Activated CD8-positive, alpha-beta memory T cell treated with anti-CD3 and anti-CD28 coated beads, Interleukin-2, amount 50 U/mL, for 4 hours (primary cell): ENCODE measurements at places on chromosomes 1 and 21.

- no peak for DNase-seq
These were observed 2.9 kb downstream of the ARF1 start for GRCh38 chr1:228085287-228085951.

DNA sequence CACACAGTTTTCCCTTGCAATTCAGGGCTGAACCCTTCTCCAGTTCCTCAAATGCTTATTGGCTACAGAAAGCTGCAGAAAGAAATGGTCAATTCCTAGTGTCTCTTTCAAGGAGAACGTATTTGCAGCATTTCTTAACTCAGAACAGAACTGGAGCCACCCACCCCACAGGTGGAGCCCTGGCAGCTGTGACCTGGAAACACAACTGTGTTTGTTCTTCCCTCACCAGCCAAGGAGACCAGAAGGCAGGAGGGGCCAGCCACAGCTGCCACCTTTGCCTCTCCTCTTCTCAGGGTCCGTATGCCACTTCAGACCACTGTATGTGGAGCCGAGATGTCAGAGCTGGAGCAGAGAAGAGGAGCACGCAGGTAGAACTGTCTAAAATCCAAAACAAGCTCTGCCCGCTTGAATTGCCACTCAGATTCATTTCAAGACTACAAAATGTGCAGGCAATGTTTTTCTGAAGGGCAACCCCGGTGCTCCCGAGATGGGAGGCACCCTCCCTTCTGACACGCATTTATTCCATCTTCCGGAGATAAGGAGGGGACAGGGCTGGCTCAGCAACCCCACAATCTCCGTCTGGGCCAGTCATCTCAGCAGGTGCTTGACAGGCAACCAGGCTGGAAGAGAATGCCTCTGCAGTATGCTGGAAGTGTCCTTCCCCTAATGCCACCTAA, 16.7 kb downstream of the CD247 start:
- no peak for DNase-seq

DNA sequence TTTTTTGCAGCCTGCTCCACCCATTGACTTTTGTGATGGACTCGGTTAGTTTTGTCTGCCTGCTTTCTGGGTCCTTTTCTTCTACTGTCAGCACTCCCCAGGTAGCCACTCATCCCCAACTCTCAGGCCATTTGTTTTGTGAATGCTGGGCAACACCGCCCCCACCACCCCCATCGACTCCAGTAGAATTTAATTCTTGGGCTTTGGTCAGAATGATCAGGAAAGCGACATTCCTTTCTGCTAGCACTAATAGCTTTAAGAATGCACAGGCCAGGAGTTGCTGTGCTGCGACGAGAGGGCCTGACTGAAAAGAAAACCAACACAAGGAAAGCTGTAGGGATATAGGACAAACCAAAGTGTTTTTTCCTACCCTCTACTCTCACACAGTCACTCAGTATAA, 144.4 kb downstream of the CDC7 start:
- no peak for DNase-seq

GRCh38 chr1:6093611-6094010, 47.9 kb downstream of the KCNAB2 start:
- DNase-seq, result no peak

- no peak for DNase-seq
These were observed 24.5 kb downstream of the TMPRSS2 start for GRCh38 chr21:41483415-41483814.

- DNase-seq, result no peak
These were observed 2.1 kb downstream of the SASS6 start for GRCh38 chr1:100130552-100131077.

DNA sequence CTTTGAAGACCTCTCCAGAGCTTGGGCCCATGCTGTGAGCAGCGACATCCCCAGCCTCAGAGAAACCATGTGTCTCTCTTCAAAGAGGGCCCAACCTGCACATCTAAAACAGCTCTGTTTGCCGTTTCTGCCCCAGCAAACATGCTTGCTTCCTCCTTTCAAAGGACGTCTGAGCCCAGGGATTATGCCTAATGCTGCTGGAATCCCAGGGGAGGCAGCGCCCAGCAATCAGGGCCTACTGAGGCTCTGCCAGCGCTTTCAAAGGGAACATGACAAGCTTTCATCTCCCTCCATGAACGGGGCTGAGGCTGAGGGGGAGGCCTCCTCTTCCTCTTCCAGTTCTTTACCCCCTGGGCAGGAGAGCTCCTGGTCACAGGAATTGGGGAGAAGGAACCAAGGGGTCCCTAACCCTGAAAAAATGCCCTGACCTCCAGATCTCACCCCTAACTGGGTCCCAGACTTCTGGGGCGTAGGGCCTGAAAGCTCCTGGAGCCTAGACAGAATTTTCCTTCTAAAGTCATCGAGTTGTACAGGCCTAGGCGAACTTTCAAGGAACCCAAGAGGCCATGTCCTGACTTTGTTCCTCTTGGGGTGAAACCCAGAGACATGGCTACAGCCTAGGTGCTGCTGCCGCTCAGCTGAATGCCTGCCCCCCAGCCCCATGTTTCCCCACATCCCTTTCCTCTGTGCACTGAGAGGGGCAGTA, 13.4 kb upstream of the ASCL5 start:
- no peak for DNase-seq

DNA sequence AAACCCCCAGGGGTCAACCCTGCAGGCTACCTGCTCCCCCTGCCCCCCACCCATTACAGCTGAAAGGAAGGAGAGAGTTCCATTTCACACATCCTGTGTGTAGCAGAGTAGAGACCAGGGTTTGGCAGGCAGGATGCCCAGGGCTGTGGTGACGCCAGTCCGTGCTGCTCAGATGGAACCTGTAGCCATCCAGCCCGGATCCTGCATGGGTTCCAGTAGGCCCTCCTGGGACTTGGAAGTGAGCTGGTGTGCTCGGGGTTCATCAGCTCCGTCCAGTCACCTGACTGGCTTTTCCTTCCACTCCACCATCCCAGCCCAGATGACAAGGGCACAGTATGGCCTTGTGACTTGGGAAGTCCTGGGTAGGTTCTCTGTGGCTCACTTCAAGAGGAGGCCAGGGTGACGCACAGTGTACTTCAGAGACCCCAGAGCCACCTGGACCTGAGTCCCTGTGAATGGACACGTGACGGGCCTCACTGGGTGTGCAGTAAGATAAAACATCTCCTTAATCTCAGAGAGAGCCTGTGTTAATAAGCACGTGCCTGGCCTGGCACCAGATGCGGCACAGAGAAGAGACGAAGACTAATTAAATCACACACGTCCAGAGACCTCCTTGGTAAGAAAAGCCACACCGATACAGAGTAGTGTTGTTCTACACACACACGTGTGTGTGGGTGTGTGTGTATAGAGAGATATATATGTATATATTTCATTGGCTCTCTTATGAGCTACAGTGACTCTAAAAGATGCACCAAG, 16.0 kb downstream of the ITPKB start:
- no peak for DNase-seq

DNA sequence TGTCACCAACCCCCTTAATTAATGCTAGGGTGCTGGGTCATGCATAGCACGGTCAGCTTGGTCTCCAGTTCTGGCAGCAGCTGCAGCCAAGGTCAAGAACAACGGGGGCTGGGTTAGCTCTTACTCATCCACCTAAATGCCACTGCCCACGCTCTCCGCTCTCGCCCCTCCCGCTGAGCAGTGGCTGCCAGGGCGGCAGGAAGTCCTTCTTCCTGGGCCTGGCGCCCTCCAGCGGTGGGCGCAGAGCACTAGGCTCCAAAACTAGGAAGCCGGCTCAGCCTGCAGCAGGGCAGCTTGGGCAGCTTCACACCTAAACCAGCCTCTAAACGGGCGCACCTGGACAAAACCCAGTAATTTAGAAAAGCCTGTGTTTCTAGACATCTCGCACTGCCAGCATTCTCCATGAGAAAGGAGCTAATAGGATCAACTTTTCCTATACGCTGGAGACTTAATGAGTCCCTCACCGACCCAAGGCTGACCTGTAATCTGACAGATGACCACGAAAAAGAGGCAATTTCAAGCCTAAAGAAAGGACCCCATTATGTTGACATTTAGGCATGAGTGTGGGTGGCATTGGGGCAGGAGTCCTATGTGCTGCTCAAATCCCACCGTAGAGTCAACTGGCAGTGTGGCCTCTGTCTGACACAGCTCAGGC, 78.4 kb upstream of the LRRN2 start:
- peak; percentile 63 for DNase-seq

- DNase-seq, result no peak
These were observed 24.2 kb downstream of the PTPRU start for GRCh38 chr1:29260531-29260930.

GRCh38 chr1:23554481-23555269, 4.6 kb downstream of the ID3 start:
- DNase-seq, result peak; percentile 83

- DNase-seq, result no peak
These were observed 155.3 kb downstream of the DISC1 start for GRCh38 chr1:231781892-231782291.

- DNase-seq, result no peak
These were observed 14.8 kb upstream of the NFIA start for GRCh38 chr1:61067446-61068019.

DNA sequence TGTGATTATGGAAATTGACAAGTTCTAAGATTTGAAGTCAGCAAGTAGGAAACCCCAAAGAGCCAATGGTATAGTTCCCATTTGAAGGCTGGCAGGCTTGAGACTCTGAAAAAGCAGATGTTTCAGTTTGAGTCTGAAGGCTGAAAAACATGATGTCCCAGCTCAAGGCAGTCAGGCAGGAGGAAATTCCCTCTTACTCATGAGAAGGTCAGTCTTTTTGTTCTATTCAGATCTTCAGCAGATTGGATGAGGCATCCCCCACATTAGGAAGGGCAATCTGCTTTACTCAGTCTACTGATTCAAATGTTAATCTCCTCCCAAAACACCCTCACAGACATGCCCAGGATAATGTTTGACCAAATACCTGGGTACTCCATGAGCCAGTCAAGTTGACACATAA, 372.5 kb upstream of the ST6GALNAC5 start:
- DNase-seq, result no peak

GRCh38 chr1:19360843-19361610, 48.9 kb downstream of the SLC66A1 start:
- no peak for DNase-seq

DNA sequence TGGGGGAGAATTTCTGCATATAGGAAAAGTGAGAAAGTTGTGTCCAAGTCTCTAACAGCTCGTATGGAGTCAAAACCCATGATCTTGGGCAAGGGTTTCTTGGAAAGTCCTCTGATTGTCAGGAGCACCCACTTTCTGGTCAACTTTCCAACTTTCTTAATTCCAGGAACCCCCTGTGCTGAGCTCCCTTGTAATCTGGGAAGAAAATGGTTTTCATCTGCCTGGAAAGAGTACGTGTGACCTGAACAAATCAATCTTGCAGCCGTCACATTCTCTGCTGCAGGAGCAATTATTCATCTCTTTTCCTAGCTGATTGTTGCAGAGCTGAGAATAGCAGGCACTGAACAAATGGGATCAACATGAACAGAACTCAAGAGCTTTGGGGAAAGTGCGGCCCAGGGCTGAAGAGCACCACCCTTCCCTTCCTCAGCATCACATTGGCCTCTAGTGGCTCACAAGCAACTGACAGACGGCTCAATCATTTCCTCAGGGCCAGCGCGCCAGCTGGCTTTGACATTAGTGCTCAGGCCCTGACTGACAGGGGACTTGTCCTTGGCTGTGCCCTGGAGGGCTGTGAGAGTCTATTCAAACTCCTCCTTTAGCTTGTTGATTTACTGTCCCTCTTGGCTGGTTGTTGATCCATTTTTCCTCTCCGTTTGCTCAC, 295.2 kb downstream of the HLX start:
- DNase-seq, result no peak

DNA sequence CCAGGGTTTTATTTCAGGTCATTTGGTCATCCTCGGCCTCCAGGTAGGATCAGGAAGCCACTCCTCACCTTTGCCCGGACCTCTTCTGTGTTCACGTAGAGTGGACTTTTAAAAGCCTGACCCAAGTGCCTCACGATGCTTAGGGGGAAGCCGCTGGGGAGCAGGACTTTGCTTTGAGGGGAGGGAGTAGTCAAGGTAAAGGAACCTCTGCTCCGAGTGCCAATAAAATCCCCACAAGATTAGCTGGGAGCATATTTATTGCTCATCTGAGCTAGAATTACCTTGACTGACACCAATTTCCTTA, 603 bp upstream of the DHRS3 start:
- no peak for DNase-seq

- no peak for DNase-seq
These were observed 64.9 kb downstream of the TOR1AIP2 start for GRCh38 chr1:179812501-179813292.

DNA sequence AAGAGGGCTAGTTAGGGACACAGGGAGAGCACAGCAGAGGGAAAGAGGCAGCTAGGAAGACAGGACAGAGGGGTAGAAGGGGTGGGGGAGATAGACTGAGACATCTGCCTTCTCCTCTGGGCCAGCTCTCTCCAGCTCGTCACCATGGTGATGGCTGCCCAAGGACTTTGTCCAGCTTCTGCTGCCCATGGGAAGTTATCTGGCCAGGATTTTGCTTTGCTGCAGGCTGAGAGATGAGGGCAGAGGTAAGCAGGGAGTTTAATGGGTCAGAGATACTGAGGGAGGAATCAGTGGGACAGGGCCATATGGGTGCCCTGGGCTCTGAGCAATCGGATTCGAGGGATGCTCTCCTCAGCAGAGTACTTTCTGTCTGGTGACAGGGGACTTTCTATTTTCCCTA, 34.5 kb upstream of the GPR37L1 start:
- DNase-seq, result no peak

- DNase-seq, result no peak
These were observed 28.9 kb downstream of the KCNA10 start for GRCh38 chr1:110489973-110490542.

- DNase-seq, result peak; percentile 37
These were observed at the start of gene PTCH2 for GRCh38 chr1:44842862-44843655. Gene PTCH2 (minus strand): TSS chr1:44843253. CDS start chr1:44842932, 321 bp downstream.

DNA sequence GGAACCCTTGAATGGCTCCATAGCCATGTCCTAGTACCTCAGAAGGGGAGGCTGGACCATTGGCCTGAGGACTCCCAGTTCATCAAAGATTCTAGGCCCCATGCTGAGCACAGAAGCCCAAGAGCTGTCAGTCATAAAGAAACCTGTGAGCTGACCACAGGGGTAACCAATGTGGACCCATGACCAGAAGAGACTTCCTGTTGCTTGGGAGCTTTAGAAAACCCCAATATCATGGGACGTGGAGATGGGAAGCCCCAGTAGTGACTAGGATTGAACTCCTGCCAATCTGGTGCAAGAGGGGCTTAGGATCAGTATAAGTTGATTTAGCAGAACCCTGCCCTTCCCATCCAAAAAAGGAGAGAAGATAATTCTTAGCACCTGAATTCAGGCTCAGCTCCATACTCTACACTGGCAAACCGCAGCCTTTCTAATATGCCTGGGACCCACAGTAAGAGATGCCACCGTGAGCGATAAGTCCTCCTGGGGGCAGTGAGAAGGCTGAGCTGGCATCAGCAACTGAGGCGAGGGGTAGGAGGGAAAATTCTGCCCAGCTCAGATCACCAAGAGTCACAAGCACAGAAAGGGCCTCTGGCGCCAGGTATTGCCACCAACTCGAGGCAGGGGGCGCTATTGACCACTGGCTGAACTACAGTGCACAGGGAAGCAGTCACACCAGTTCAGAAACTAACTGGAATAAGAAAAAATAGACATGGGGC, 108.9 kb downstream of the CAPN8 start:
- no peak for DNase-seq
